ENCODE measurements at places on chromosomes 1 and 21.

- DNase-seq = no peak
Observed at GRCh38 chr1:99587008-99587407, 58.9 kb upstream of the PALMD start.

DNA sequence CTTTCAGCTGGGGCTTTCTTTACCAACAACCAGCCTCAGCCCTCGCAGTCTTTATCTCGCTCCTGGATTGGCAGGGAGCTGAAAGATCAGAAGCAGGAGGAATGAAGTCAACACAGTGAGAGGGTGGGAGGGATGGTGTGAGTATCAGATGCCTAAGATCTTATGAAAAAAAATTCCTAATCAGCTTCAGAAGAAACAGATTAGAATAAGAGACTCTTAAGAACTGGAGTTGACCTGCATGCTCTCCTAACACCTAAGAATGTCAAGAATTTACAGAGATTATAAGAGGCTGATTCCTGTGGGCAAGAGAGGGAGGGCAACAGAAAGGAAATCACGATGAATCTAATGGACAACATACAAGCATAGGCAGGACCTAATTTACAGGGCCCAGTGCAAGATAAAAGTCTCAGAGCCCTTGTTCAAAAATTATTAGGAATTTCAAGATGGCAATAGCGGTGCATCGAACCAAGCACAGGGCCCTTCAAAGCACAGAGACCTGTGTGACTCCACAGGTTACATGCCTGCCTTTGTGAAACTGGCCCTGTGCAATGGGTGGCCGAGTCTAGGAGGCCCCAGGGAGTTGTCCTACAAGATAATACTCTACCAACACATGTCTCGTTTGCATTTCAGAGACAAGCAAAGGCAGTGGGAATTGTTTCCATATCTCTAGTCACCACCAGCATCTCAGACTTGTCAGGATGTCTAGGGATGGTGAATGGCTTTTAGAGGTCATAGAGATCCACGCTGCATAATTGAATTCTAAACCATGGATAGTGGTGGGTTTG is 65.3 kb upstream of the PPP2R5A start:
- no peak for DNase-seq

DNA sequence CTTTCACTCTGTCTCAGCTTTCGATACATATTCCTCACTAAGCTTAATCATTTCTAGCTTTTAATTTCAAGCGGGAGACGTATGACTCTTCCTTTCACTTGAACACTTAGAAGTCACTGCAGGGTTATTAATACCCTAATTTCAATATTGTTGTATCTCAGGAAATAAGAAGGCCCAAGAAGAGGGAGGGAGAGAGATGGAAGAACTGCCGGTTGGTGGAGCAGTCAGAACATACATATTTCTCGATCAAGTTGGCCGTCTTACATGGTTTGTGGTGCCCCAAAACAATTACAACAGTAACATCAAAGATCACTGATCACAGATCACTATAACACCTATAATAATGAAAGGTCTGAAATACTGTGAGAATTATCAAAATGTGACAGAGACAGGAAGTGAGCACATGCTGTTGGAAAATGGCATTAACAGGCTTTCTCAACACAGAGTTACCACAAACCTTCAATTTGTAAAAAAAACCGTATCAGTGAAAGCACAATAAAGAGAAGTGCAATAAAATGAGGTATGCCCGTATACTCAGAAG is 145.4 kb upstream of the HP1BP3 start:
- DNase-seq = no peak

GRCh38 chr1:66182551-66183178 is 351.3 kb upstream of the SGIP1 start:
- DNase-seq = no peak

DNA sequence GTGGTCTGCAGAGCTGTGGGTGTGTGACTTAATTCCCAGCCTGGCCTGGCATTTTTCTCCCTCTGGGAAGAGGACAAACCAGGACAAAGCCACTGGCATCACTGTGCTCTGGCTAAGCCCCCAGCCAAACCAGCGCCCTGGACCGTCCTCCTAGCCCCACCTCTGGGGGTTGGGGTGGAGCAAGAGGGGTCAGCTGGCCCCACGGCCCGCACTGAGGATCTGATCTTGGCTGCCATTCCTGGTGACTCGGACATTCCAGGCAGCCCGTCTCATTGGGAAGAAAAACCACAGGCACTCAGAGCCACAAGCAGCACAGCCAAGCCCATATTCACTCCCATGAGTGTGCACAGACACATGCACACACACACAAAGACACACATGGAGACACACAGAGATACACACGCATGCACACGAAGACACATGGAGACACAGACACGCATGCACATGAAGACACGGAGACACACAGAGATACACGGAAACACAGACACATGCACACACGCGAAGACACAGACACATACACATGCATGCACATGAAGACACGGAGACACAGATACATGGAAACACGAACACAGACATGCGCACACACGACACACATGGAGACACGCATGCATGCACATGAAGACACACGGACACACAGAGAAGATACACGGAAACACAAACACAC is 2.3 kb upstream of the MXRA8 start:
- no peak for DNase-seq

- no peak for DNase-seq
Observed at GRCh38 chr1:199221371-199222150, 582.7 kb downstream of the PTPRC start.

- DNase-seq = no peak
Observed at GRCh38 chr1:84027368-84027767, 28.4 kb upstream of the TTLL7 start.

GRCh38 chr1:11494771-11495170 is 15.8 kb downstream of the DISP3 start:
- DNase-seq = no peak

DNA sequence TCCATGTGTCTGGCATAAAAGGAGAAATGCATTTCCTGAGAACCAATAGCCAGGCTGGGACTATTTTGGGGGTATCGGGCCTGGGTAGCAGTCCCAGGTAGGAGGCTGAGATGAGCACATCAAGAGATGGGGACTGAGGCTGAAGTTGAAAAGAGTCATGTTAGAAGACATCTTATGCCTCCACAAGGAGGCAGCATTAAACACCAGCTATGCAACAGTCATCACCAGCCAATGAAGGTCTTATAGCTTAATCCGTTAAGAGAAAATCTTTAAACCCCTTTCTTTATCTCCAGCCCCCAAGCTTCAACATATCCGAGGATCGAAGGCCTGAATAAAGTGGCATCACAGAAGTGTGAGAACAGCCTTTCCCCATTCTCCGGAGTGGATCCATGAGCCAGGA is 640.7 kb upstream of the PTBP2 start:
- no peak for DNase-seq

Data from hippocampal formation (tissue), 2 donors.